Stimulated activated CD4-positive, alpha-beta T cell treated with anti-CD3 and anti-CD28 coated beads, Interleukin-1b, Interleukin-23, amount 100 ng/mL, for 1 hour (primary cell): ENCODE measurements at places on chromosomes 6 and 20.

DNA sequence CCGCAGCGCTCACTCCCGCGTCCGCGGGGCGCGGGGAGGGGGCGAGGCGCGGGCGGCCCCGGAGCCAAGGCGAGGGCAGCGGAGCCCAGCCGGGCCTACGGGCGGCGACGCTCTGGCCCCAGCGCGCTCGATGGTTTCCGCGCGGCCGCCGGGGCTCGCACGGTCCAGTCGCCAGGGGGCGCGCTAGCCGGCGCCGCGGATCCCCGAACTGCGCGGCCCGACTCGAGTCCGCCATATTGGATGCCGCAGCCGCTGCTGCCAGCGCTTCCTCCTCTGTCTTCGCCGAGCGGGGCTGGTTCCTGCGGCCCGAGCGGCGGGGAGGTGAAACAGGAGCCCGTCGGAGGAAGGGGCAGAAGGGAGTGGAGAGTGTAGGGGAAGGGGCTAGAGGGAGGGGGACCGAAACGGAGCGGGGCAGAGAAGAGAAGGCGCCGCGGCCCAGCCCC is at the start of gene SCAF8:
Gene SCAF8, plus strand, starts transcription at position 234 of the 443 bp plus-strand sequence. CDS start 485 bp downstream, outside the sequence.
- peak; percentile 74 for DNase-seq

DNA sequence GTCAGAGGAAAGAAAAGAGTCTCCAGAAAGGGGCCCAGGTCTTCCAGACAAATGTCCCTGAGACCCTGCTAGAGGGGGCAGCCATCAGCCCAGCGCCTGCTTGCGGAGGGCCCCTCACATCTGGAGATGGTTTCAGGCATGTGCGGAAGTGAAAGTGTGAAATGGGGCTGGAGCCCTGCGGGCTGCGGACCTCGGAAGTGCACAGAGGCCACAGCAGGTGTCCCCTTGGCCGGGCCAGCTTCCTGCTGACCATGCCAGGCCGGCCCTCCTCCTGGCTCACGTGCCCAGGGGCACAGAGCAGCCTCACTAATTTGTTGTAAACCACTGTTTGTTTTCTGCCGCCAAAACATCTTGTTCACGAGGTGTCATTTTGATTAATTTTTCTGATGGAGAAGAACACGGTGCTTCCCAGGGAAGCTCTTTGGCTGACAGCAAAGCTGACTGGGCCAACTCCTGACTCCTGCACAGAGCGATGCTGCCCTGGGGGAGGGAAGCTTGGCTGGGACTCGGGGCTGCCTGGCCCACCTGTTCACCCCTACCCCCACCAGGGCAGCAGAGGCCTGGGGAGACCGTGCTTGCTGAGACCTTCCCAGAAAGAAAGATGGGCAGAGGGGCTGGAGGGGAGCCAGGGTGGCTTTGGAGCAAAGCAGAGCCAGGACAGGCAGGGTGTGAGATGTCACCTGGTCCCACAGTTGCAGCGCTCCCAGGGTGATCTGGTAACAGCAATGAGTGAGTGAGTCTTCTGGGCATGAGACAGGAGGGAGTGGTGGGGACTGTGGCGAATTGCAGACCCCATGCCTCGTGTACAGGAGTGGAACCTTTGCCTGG is 54.2 kb downstream of the BCAS4 start:
- DNase-seq = no peak

GRCh38 chr6:92124200-92124651 is 1295.1 kb downstream of the EPHA7 start:
- no peak for DNase-seq

GRCh38 chr6:96909811-96910210 is 12.1 kb upstream of the NDUFAF4 start:
- no peak for DNase-seq

- DNase-seq = peak; percentile 23
These were observed 36.2 kb downstream of the SUN5 start for GRCh38 chr20:32967961-32968457.

GRCh38 chr20:10618611-10619245 is 55.1 kb downstream of the JAG1 start:
- no peak for DNase-seq

GRCh38 chr20:38297916-38298674 is 5.9 kb upstream of the BPI start:
- DNase-seq = no peak

GRCh38 chr6:135251498-135252441 is 70.7 kb downstream of the MYB start:
- no peak for DNase-seq

- no peak for DNase-seq
These were observed 63.9 kb upstream of the FUCA2 start for GRCh38 chr6:143575440-143575839.

DNA sequence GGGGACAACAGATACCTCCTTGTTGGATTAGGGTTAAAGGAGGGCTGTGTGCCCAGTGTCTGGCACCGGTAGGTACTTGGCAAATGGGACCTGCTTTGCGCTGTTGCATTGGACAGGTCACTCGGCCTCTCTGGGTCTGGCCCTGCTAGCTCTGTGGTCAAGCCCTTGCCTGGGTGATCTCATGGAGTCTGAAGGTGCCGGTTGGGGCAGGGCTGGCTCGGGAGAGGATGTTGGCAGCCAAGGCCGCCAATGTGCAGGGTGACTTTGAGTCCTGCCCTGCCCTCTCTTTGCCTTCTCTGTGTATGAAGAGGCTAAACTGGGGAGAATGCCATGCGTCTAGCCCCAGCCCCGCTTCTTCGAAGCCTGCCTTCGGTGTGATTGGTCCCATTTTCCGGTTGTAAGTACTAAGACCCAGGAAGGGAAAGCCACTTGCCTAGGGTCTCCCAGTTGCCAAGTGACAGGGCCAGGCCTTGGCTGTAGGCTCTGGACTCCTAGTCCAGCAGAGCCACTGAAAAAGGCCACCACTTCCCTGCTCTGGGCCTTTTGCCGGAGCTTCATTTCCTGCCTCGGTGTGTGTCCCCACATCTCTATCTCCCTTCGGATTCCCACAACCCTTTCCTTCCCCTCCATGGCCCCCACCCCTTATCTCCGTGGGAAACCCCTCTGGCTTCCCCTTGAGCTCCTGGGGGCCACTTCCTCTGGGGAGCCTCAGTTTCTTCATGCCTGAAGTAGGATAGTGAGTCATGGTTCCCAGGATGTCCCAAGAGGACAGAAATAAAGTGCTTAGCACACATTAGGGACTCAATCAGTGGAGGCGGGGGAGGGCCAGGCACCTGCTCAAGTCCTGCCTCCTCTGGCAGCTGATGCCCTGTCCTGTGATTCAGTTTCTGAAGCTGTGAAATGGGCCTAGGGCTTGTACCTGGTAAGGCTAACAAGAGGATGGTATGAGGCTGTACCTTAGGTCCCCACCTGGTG is 3.9 kb downstream of the SRC start:
- no peak for DNase-seq

- DNase-seq = no peak
These were observed 115.8 kb upstream of the FLRT3 start for GRCh38 chr20:14453259-14453658.

- no peak for DNase-seq
These were observed 71.7 kb upstream of the CEP85L start for GRCh38 chr6:118722829-118723813.

DNA sequence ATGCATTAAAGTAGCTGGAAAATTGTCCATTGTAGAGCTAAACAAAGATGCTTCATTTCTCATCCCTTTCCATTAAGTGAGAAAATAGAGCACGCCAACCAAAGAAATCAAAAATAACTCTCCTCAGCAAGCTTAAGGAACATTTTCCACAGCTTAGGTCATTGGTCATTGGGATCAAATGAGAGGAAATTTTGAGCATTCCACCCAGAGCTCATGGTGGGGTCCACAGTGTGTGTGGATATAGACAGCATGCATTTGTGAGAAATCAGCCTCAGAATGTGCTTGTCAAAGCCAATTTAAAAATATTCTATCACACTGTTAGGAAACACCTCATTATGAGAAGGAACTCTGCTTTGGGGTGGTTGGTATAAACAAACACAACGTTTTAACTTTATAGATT is 97.2 kb downstream of the HDGFL1 start:
- no peak for DNase-seq

DNA sequence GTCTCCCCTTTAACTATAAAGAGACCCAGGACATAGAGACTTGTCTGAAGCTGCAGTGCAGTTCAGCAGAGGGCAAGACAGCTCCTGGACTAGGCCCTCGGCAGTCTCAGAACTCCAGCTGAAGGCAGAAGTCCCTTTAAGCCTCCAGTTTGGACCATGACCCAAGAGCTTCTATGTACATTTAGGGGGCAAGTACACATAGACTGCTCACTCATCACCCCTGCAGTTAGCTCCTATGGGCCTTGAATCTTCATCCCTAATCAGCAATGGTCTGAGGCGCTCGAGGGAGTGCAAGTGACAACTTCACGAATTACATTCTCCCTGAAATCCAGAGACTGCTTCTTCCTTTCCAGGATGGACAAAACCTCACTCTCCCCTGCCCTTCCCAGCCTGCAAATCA is 47.4 kb downstream of the KCNK5 start:
- no peak for DNase-seq

GRCh38 chr6:139942331-139942730 is 567.9 kb upstream of the CITED2 start:
- DNase-seq = no peak

DNA sequence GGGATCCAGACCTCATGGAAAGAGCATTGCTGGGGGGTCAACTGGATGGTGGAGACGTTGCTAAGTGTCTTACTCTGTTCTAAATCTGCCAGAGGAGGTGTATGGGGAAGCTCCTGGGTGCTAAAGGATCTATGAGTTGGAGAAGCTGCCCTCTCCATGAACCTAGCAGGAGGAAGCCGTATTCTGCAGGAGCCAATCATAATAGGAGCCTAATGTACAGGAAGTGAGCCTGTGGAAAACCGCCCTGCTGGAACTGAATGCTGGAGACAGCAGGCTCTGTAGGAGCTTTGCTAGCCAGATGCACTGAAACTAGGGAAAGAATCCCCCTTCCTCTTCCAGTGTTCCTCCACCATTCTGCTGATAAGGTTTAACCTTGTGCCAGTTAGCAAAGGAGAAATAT is 10.9 kb downstream of the CASP8AP2 start:
- DNase-seq = no peak

DNA sequence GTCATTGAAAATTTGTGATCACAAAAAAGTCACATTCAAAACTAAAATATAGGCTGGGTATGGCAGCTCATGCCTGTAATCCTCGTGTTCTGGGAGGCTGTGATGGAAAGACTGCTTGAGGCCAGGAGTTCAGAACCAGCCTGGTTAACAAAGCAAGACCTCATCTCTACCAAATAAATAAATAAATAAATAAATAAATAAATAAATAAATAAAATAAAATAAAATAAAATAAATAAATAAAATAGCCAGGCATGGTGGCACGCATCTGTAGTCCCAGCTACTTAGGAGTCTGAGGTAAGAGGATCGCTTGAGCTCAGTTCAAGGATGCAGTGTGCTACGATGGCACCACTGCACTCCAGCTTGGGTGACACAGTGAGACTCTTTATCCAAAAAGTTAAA is 343.1 kb upstream of the RUNX2 start:
- DNase-seq = no peak

GRCh38 chr20:56392881-56393482 is 537 bp downstream of the CSTF1 start:
- no peak for DNase-seq

DNA sequence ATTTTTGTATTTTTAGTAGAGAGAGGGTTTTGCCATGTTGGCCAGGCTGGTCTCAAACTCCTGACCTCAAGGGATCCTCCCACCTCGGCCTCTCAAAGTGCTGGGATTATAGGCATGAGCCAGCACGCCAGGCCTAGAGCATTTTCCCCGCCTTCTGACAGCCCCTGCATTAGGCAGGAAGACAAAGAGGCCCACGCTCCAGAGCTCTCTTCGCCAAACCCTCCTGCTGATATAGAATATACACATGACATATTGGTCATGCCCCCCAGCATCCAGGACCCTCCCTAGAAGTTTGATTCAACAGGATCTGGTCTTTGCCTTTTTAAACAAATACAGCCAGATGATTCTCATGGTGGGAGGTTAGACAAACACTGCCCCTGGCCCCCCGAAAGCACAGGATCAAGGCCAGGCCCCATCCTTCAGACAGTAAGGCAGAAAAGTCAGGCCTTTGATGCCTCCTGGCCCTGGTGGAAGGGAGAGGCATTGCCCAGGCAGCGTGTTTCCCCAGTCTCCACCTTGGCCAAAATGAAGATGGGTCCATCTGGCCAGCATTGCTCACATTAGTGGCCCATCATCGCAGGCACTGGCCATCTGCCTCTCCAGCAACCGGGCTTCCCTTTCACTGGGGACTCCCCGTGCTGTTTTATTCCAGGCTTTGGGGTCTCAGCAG is 4.4 kb downstream of the SULF2 start:
- DNase-seq = no peak

GRCh38 chr20:14709439-14709838 is 372.0 kb upstream of the FLRT3 start:
- DNase-seq = no peak

DNA sequence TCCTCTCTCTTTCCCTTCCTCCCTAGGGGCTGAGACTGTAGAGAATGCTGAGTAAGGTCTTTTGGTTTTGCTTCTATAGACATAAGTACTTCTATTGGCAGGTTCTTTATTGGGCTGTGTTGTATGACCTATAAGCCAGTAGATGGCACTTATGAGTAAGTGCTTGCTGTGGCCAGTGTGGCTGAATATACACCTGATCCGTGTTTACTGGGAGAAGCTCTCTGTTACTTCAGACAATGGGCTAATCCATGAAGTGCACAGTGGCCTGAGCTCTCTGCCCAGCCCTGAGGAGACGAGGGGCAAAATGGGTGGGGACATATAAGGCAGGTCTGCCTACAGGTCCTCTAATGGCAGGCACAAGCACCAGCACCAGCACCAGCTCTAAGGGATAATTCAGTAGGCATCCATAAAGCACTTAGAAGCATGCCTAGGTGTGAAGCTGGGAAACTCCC is 610.3 kb downstream of the RNF144B start:
- no peak for DNase-seq

DNA sequence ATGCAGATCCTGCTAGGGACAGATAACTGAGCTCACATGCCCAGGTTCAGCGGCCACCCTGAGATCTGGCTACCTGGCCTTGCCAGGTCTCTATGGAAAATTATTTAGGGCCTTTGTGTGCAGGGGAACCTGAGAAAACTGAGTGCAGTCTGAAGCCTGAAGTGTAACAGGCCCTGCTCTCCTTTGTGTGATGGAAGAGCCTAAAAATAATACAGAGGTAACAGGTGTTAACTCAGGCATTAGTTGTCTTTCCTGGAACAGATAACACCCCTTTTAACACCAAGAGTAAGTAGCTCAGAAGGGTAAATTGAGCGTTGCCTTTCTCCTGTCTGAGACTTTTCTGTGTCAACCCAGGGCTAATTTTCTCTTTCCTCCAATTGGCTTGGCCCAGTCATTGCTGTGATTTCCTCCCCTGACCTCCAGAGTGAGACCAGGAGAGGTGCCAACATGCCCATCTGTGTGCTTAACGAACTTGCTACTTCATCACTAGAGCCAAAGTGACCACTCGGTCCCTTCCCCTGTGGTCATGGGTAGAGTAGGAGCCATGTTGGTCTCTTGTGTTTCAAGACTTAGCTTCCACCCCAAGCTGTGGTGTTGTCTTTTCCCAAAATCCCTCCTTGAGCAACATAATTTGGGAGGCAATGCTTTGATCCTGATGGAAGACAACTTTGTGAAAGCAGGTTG is 304.4 kb upstream of the JAG1 start:
- DNase-seq = no peak
